ENCODE measurements at places on chromosomes 1 and 21.

GRCh38 chr1:244821134-244821533, 14.3 kb upstream of the COX20 start:
- DNase-seq, result no peak

DNA sequence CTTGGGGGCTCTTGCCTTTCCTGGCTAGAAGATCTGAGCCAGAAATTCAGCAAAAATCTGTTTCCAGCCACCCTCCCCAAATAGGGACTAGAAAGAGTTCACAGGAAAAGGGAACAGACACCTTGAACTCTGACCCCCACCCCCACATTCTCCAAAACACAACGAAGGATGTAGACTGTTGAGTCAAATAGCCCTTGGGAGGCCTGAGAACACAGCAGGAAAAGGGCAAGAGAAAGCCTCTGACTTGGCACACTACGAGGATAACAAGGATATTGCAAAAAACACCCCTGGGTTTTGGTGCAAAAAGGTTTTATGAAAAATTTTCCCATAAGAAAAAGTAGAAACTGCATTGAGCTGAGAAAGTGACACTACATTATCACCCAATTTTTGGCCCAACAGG, 1.9 kb upstream of the YRDC start:
- DNase-seq, result no peak

GRCh38 chr1:219144658-219145315, 28.9 kb upstream of the LYPLAL1 start:
- no peak for DNase-seq

DNA sequence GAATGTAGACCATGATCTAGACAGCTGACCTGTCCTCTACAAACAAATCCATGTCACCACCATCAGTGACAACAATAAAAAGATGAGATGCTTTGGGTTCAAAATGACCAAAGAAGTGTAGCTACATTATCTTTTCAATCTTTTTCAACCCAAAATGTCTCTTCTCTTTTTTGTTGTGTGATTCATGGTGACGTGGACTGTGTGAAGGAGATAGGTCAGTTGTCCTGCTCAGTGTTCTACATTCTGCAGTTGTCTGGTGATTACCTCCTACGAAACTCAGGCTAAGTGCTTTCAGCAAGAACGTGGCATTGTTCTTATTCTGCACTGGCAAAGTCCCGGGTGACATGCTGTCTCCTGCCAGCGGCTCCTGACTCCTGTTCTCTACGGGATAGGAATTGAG, 73.1 kb downstream of the PRKAB2 start:
- DNase-seq, result no peak

DNA sequence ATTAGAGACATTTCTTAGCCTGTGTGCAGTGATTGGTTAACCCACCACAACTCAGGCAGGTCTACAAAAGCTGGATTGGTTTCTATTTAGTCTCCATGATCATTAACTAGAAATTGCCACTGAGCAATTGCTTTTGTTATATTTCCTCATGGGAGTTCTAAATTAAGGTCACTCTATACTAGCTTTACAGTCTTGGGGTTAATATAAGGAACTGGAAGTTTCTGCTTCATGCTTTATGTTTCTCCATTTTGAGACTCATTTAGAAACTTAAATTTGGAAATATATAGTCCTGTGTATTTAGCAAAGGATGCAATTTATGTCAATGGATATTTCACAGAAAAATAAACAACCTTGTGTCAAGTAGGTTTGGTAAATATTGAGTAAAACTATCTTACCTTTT, 137.5 kb downstream of the HLX start:
- DNase-seq, result no peak

DNA sequence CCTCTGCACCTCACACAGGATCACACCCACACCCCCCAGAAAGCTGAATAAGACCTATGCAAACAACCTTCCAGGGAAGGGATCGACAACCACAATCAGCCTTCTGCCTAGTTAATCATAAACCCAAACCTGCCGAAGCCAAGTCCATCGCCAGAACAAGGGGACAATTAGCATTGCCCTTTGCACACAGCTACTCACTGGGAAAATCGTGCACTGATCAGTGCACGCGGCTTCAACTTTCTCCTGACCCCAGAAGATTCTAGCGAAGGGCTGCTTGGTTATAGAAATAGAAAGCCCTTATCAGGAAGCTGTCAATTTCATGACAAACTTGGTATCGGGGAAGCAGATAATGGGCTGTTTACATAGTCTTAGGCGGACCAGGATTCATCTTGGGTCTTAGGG, 29.5 kb downstream of the RUNX1 start:
- peak; percentile 85 for DNase-seq

GRCh38 chr1:202965422-202965821, 1.6 kb downstream of the CYB5R1 start:
- no peak for DNase-seq

- no peak for DNase-seq
Observed at GRCh38 chr1:172777767-172778166, 118.9 kb downstream of the FASLG start.

- DNase-seq, result no peak
Observed at GRCh38 chr1:42567038-42567437, 91.2 kb upstream of the PPIH start.

- no peak for DNase-seq
Observed at GRCh38 chr1:154441241-154441888, 36.2 kb downstream of the IL6R start.

GRCh38 chr1:163131981-163132380, 62.8 kb downstream of the RGS4 start:
- no peak for DNase-seq

DNA sequence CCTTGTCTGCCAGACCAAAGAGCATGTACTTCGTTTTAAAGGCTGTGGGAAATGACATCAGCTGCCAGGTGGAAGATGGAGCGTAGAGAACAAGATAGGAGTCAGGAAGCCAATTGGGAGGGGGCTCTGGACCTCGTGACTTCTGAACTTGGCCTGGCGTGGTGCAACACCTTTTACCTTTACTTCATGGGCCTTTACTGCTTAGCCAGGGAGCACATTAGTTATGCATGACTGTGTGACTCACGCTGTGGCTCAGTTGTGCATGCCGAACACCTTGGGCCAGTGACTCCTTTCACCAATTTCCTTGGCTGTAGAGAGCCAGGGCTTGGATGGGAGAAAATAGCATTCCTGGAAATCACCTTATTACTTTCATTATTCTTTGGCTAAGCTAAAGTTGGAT, 7.2 kb downstream of the XCL1 start:
- DNase-seq, result no peak

- no peak for DNase-seq
Observed at GRCh38 chr1:115099693-115100050, 10.4 kb upstream of the TSPAN2 start.

- no peak for DNase-seq
Observed at GRCh38 chr1:228142155-228142691, 2.1 kb downstream of the GUK1 start.

- DNase-seq, result no peak
Observed at GRCh38 chr1:117261424-117261785, 50.7 kb upstream of the VTCN1 start.

DNA sequence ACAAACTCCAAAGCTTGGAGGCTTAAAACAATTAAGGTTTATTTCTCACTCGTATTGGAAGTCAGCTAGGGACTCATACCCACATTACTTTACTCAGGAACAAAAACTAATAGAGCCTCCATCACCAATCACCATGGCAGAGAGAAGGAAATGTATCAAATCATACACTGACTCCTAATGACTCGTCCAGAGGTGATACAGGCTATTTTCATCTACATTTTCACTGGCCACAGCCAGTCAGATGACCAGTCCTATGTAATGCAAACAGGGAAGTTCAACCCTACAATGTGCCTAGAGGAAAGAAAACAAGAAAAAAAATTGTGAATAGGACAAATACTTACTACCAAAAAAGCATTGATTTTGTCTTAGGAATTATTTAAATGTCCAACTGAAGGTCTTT, 110.3 kb downstream of the SEC16B start:
- DNase-seq, result no peak

DNA sequence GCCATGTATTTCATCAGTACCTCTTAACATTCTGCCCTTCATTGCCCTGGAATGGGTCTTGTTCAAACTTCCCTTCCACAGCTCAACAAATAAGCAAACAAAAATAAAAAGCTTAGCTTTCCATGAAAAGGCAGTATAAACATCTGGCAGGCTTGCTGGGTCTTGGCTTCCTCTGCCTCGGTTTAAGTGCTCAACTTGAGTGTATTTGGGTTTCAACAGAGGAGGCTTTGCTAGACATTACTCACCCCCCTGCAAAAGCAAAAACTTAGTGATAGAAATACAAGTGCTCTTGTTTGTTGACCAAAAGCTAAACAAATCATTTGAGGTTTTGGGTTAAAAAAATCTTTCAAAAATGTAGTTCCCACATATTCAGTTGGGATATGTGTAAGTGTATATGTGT, 518.5 kb downstream of the PLPP3 start:
- no peak for DNase-seq

- DNase-seq, result peak; percentile 80
Observed at GRCh38 chr1:212482637-212483441, 50.1 kb downstream of the NENF start.

DNA sequence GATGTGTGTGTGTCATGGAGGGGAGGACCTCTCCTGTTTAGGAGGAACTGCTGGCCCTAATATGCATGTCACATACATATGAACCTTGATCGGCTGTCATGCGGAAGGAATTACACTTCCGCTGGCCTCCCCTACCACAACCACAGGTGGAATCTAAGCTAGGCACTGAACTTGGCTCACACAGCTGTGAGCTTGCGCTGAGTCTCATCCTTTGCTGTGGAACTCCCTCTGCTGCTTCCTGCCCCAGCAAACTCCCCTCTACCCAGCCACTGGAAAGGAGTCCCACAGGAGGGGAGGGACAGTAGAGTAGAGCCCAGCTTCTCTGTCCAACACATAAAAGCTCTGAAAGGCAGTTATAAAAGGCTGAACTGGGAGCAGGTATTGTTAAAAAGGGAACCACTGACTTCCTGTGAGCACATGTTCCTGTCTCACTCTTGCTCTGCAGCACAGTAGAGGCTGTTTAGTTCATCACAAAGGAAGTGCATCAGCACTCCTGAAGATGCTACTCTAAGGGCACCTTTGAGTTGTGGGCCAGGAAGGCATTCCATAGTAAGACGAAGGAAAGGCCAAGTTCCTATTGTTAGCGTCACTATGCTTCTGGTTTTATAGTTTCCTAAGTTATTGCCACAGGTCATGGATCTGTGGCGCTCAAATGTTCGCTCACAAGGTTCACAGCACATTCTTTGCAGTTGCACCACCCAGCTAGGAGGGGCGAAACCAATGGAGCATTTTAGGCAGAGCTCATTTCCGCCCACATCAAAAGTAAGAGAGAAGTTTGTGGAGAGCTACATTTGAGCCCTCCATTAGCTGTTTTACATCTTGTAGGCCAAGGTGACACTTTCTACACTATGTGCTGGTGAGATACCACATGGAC, 17.7 kb upstream of the PTPRC start:
- no peak for DNase-seq

- DNase-seq, result no peak
Observed at GRCh38 chr21:13937236-13937635, 273.5 kb downstream of the LIPI start.

DNA sequence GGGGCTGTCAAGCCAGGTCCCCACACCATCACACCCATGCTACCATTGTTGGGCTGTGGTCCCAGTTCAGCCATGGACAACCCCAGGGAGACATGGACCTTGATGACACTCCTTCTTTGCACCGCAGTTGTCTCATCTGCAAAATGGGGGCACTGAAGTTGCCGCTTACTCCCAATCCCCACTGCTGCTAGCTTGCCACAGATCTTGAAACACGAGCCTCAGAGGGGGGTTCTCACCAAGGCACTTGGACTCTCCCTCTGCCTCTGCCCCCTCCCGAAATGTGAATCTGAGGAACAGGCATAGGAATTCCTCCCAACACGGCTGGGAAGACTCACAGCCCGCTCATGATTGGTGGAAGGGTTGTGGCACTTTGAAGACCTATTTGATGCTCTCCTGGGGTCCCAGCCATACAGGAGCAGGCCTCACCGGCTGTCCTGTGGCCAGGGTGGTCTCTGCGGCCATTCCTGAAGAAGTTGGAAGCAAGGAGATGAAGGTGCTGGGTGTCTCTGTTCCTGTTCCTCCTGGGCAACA, 31.1 kb downstream of the RUNX3 start:
- DNase-seq, result no peak

DNA sequence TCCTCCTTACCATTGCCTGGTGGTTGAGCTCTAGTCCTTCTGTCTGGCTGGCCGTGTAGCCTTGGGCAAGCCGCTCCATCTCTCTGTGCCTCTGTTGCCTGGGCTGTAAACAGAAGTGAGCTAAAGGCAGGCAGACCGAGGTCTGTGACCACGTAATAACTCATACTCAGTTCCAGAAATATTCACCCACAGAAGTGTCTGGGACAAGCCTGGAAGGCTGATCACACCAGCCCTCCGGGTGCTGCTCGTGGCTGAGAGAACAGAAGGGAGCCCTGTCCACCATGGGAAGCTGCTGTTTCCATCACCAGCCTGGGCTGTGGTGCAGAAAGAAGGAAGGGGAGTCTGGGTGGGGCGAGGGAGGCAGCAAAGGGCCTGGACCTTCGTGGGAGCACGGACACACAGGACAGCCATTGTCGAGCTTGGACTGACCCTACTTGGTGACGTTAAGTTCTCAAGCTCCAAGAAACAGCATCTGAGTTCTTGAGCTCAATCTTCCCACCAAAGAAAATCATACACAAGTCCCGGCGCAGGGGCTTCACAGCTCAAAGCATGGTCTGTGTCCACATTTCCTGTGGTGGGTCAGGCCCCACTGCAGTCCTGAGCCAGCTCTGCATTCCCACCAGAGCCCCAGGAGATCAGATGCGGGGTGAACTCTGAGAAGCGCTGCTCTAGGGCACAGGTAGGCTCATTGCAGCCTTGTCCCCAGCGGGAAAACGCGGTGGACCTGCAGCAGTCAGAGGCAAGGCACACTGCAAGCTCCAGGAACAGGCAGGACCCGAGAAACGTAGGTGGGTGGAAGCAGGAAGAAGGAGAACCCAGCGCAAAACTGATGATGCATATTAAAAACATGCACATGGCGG, 61.8 kb downstream of the RUNX3 start:
- DNase-seq, result no peak

DNA sequence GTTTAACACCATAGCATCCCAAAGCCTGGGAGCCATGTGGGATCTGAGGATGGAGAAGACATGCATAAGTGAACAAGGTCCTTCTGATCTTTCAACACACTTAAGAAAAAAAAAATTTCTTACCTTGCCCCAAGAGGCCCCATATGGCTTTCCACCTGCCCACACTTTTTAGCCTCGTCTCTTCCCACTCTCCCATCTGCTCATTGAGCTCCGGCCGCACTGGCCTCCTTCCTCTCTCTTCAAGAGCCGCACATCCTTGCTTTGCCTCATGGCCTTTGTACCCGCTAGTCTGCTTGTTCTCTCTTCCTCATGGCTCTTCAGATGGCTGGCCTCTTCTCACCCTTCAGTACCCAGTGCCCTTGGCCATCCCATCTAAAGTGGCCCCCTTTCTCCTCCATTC, 70.2 kb upstream of the PDE4B start:
- no peak for DNase-seq

DNA sequence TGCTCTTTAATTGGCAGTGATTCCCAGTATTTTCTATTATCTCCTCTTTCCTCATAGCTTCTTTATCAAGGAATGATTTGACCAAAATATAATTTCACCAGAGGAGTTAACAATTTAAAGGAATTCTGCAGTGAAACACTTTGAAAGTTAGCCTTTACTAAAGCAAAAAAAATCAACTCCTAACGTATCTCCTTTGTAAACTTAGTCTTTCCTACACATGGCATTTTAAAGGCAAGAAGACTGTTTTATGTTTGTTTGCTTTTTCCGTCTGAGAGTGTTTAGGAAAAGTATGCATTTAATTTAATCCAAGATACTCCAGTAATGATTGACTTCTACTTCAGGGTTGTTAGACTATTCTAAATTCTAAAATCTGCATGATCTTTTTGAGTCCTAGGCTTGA, 15.9 kb downstream of the ATP6V1G3 start:
- DNase-seq, result no peak
